ENCODE measurements at places on chromosomes 6 and 20. TPM values are rescaled to one million over a fixed set of nuclear protein-coding genes. Genes with fewer than 3 reads are reported as not detected.

GRCh38 chr6:161003336-161003735 lies 11.8 kb downstream of the MAP3K4 start:
- no peak for DNase-seq

DNA sequence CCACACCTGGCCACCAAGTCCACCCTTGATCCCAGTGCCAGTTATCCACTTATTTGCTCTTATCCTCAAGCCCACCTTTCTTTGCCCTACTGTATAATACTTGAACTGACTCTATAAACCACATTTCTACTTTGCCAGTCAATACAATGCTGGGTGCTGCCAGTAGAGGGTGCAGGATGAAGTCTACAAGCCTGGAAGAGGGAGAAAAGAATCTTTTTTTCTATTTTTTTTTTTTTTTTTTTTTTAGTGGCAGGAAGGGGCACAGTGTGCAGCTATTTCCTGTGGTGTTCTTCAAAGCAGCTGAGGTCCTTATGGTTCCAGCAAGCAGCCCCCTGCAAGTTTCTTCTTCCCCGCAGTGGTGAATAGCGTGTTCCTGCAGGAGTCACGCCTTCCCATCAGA lies 22.2 kb upstream of the GABRR1 start:
- no peak for DNase-seq

DNA sequence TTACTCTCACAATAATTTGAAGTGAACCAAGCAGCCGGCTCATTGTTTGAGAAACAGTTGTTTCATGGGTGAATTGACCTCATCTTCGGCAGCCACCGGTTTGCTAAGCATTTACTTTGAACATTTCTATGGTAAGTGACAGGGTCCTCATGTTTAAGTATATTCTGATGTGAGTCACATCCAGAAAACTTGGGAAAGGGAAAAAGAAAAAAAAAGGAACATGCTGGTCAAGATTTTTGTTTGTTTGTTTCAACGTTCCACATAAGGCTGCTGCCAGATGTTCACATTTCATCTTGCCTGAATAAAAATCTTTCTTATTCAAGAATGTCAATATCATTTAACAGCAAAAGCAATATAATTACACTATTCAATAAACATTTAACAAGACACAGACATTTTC lies 55.0 kb upstream of the EXOC2 start:
- DNase-seq = no peak

- no peak for DNase-seq
These were observed 29.7 kb upstream of the RANBP9 start for GRCh38 chr6:13741365-13741764.

Gene IL20RA
- total RNA-seq = not detected

DNA sequence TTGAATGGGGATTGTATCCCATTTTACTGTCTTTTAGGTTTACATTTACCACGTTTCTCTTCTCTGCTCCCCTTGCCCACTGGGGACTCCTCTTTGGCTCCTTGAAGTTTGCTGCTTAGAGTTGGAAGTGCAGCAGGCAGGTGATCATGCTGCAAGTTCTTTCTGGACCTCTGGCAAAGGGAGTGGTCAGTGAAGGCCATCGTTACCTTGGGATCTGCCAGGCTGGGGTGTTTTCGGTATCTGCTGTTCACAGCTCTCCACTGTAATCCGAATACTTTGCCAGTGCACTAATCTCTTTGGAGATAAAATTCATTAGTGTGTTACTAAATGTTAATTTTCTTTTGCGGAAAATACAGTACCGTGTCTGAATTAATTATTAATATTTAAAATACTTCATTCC lies 9.1 kb upstream of the EFCAB8 start:
- DNase-seq = no peak

DNA sequence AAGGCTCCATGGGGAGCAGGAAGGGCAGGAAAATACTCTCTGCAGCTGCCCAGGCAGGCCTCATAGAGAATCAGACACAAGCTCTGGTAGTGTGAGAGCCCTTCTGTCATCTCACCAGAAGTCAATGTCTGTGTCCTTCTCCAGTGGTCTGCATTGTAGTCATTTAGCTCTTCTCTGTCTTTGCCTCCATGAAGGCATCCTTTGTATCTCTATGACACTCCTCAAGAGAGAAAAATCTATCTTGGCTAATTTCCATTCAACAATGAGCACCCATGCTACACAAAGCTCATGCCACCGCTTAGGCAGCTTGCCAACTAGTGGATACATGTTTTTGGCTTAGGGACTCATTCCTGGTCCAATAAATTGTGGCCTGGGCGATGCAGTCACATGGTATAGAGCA lies 92.1 kb downstream of the RNF217 start:
- DNase-seq = no peak

DNA sequence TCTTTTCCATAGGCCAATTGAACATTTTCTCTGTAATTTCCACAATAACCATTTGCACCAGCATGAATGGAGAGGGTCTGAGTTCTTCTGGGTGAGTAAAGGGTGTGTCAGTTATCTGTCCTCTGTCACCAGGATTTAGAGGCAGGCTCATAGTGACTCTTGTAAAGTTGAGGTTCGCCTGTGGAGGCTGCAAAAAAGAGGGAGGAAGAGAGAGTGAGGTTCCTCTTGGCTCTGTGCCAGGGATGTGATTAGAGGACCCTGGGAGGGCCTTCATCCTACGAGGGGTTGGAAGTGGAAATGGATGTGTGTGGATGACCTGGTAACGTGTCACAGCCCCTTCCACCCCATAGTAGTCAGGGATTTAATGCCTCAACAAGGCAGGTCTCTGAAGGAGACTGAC lies 242.0 kb downstream of the ESR1 start:
- no peak for DNase-seq

Gene MMP24
- total RNA-seq = not detected

- no peak for DNase-seq
These were observed 20.4 kb downstream of the AFDN start for GRCh38 chr6:167846997-167847606.

DNA sequence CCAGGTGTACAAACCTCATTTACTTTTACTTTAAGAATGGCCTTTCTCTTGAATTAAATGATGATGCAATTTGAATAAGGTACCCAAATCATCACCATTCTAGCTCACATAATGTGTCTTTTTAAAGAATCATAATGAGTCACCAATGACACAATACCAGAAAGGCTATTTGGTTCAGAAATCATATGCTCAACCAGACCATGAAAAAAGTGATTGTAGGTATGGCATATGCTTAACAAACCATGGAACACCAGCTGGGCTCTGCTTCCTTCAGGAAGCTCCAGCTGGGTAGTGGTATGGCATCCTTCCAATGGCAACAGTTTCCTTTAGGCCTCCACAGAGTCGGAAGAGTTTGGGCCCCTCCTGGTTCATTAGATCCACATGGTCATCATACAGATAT lies 128.2 kb downstream of the FRK start:
- DNase-seq = no peak

GRCh38 chr6:62344850-62345249 lies 58.8 kb upstream of the KHDRBS2 start:
- no peak for DNase-seq

DNA sequence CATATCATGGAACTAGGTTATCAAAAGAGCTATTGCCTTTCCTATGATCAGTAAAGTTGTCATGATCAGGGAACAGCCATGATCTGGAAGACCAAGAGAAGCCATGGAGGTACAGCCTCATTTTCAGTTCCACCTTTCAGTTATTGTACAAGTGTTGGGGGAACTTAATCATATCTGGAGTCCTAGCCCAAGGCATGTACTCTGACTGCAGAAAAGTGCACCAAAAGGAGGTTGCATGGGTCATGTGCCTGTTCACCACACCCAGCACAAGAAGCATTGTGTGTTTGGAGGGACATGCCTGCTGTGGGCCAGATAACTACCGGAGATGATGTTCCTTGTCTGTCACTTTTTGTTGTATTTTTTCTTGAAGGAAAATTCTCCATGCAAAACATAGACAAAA lies 185.8 kb upstream of the MAN1A1 start:
- DNase-seq = no peak

DNA sequence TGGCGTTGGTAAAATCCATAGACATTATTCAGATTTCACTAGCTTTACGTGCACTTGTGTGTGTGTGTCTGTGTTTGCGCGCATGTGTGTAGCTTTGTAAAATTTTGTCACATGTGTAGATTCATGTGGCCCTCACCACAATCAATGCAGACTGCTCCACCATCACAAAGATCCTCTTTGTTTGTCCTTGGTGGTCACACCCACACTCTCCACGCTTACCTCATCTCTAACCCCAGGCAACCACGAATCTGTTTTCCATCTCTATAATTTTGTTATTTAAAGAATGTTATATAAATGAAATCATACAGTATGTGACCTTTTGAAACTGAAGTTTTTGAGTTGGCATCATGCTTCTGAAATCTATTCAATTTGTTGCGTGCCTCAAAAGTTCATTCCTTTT lies 58.5 kb downstream of the GRM1 start:
- DNase-seq = no peak
